Umbilical cord (tissue), 2 donors: ENCODE measurements at places on chromosomes 3 and 15. TPM values are rescaled to one million over a fixed set of nuclear protein-coding genes. Genes with fewer than 3 reads are reported as not detected.

SMAD6 gene
- total RNA-seq: 45.5 TPM

- no peak for DNase-seq
These were observed 22.3 kb downstream of the NBEAL2 start for GRCh38 chr3:47001731-47002170.

DNA sequence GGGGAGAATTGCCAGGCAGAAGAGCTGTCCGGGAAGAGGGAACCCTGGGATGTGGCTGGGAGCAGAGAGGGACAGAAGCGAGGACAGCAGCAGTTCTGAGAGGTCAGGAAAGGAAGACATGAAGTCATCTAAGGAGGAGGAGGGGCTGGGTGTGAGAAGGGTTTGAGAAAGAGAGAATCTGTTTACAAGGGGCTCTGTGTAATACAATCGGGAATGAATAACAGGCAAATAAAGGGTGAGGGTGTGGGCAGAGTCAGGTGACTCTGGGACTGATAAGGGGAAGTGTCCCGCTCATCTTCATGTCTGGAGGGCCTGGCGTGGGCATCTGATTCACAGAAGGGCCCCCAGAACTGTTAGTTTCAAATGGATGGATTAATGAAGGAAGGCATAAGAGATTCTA lies 191.3 kb downstream of the XXYLT1 start:
- DNase-seq: no peak

GRCh38 chr3:60742606-60743145 lies 508.6 kb downstream of the FHIT start:
- DNase-seq: no peak

GRCh38 chr3:55735976-55736375 lies 248.9 kb upstream of the WNT5A start:
- no peak for DNase-seq

GRCh38 chr15:87401973-87402372 lies 854.6 kb downstream of the NTRK3 start:
- no peak for DNase-seq

GRCh38 chr3:120488296-120488695 lies 37.5 kb upstream of the FSTL1 start:
- DNase-seq: no peak

DNA sequence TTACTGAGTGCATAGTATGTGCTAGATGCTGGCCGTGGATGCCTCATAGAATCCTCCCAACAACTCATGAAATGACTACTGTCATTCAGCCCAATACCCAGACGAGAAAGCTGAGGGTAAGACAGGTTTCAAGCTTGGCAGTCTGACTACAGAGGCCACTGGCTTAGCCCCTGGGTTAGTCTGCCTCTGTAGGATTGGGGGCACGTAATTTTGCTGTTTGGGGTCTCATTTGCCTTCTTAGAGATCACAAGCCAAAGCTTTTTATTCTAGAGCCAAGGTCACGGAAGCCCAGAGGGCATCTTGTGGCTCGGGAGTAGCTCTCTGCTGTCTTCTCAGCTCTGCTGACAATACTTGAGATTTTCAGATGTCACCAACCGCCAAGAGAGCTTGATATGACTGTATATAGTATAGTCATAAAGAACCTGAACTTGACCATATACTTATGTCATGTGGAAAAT lies 1.0 kb upstream of the CCR5 start:
- no peak for DNase-seq

DNA sequence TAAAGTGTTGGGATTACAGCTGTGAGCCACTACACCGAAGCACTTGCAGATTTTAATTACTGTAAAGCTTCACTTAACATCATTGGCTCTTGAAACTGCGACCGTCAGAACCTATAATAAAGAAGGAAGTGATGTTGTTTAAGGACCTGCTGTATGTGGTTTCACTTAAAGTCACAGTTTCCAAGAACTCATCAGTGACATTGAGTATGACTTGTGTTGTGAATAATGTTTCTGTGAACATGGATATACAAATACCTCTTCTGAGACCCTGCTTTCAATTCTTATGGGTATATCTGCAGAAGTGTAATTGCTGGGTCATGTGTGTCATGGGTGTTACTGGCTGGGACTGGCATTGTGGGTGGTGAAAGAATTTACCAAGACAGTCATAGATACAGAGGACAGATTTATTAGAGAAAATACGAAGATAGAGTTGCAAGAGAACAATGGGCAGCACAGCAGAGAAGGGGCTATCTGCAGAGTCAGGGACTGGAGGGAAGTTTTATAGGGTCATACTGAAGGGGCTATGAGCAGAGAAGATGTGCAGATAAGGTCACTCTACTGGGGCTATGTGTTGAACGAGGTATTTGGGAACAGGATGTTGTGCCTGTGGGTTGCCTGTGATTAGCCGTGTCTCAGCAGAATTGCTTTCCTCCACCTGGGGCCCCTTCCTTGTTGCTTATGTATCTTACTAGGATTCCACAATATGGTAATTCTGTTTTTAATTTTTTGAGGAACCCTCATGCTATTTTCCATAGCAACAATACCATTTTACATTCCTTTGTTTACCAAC lies 4.5 kb downstream of the NDUFB5 start:
- DNase-seq: no peak
